HS-5 (cell line): ENCODE measurements at places on chromosomes 13 and 19.

DNA sequence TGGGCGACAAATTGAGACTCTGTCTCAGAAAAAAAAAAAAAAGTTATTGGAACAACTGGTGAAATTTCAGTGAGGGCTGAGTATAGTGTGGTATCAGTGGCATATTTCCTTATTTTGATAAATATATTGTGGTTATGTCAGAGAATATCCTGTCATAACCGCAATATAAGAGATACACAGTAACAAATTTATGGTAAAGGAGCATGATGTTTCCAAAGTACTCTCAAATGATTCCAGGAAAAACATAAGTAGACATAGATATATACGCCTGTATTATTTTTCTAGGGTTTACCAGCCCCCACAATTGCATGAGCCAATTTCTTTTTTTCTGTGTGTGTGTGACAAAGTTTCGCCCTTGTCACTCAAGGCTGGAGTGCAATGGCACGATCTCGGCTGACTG lies 5.7 kb upstream of the C5AR1 start:
- no peak for DNase-seq

DNA sequence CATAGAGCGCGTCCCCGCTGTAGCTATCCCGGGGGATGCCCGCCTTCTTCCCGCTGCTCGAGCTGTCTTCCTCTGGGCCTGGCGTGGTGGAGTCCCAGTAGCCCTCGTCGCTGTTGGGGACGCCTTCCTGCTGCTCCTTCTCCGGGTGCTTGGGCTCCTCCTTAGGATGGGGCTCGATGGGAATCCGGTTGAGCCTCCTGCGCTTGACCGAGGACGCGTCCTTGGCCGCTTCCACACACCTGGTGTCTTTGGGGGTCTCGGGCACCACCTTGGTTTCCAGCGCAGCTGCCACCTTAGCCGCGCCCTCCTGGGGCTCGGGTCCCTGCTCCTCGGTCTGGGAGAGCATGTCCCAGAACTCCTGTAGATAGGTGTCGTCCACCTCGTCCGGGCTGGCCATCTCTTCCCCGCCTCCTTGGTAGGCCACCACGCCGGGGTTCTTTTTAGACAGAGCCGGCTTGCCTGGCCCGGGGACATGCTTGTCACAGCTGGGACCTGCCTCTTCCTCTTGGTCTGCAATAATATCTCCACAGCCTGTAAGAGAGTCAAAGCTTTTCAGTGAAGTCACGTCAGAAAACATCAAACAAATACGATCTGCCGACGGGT lies 2.0 kb downstream of the AMER2 start:
- no peak for DNase-seq

DNA sequence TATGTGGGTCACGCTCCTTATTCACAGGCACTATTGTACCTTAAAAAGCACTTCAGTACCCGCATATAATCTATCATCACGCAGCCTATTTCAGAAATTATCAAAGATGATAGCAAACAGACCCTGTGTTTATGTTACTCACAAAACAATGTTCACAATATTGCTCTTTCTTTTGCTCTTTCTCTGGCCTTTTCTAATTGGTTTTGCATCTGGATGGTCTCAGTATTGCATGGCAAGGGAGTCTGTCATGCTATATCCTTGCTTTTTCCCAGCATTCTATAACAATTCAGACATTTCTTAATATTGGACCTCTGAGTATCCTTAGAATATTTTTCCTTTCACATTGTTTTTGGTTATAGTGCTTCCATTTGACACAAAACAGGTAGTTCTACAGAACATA lies 541.8 kb upstream of the KLF12 start:
- no peak for DNase-seq

- no peak for DNase-seq
Measured at GRCh38 chr19:41442473-41443355, at the start of gene ERICH4. ERICH4 (plus strand) TSS chr19:41443156; CDS start chr19:41443170, 14 bp downstream.

DNA sequence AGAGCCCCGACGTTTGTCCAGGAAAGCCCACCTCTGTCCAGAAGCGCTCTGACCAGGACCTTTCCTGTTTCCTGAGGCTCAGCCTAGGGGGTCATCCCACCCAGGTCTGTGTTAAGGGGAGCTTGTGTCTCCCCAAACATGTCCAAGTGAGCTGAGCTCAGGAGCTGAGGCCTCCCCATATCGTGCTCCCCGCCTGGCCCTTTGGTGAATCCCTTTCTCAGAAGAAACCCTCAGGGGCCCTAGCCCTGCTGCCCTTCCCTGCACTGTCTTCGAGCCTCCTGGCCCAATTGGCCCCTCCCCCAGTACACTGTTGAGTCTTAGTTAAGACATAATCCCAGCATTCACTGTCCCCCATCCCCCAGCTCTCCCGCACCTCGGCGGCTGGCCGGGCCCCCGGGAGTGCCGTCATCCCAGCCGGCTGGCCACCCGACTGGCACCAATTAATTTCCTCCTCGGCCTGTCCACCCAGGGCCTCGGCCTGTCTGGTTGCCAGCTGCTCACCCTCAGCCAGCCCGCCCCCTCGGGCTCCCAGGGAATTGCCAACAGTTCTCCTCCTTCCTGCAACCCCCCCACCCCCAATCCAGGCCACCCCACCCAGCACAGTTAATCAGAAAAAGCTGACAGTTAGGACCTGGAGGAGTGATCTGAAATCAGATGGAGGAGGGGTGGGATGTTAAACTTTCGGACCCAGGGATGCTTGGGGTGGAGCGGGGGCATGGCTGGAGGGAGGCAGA lies 13.6 kb downstream of the IER2 start:
- no peak for DNase-seq

- no peak for DNase-seq
Measured at GRCh38 chr13:78958006-78958405, 299.1 kb upstream of the OBI1 start.

- DNase-seq, result no peak
Measured at GRCh38 chr13:23766939-23767338, 122.3 kb downstream of the MIPEP start.

GRCh38 chr13:20775961-20776360 lies 2.2 kb upstream of the EEF1AKMT1 start:
- no peak for DNase-seq

DNA sequence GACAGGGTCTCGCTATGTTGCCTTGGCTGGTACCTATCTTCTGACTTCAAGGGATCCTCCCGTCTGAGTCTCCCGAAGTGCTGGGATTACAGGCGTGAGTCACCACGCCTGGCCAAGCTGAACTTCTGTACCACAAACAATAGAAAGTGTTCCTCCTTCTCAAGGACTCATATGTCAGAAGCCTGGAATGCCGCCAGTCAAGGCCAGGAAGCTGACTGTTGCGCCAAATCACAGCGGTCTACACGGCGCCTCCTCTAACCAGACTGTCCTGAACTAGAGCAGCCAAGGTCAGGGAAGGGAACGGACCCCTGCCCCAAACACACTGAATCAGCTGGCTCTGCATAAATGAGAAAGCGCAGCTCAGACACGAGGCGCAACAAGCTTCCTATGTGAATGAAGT lies 14.6 kb downstream of the RAB20 start:
- peak; percentile 70 for DNase-seq

GRCh38 chr13:25177012-25177411 lies 4.9 kb upstream of the AMER2 start:
- no peak for DNase-seq

DNA sequence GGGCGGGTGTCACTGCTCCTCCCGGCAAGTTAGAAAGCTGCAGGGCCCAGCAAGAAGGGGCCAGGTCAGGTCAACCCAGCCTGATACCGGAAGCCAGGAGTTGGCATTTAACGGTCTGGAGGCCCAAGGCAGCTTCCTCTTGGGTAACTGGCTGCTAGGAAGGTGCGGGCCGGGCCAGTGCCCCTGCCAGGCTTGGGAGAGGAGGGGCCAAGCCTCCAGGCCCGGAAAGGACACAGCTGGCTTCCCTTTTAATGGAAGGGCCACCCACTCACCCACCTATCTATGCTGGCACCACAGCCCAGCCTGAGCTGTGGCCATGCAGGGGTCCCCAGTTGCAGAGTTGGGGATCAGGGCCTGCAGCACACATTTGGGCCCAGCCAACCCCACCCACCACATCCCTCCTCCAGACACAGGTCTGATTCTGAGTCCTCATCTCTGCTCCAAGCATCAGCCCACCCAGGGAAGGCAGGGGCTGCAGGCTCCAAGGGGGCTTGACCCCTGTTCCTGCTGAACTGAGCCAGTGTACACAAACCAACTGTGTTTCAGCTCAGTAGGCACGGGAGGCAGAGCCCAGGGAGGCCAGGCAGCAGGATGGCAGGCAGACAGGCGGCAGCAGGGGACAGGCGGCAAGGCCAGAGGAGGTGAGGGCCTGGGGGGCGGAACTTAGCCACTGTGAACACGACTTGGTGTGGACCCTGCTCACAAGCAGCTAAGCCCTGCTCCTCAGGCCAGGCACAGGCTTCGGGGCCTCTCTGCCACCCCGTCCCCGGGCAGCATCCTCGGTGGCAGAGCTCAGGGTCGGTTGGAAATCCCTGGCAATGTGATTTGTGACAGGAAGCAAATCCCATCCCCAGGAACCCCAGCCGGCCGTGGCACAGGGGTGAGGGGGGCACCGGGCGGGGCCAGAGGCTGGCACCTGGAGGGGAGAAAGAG lies 40.8 kb downstream of the ZSWIM4 start:
- DNase-seq, result no peak

GRCh38 chr13:66509175-66509574 lies 721.0 kb downstream of the PCDH9 start:
- no peak for DNase-seq

DNA sequence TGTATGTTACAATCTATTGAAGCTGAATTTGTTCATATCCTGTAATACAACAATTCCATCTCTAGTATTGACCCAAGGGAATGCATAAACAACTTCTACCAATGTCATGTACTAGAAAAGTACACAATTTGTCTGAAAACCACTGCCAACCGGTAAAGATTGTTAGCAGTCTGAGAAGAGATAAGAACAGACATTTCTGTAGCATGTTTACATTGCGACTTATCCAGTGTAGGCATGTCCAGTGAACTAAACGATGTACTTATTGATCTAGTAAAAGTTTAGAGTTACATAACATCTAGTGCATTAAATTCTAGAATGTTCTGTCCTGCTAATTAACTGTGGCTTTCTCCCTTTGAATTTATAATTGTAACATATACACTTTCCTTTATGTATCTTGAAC lies 425.9 kb downstream of the SLITRK6 start:
- no peak for DNase-seq

- no peak for DNase-seq
Measured at GRCh38 chr19:14428882-14429416, 4.2 kb upstream of the PKN1 start.

DNA sequence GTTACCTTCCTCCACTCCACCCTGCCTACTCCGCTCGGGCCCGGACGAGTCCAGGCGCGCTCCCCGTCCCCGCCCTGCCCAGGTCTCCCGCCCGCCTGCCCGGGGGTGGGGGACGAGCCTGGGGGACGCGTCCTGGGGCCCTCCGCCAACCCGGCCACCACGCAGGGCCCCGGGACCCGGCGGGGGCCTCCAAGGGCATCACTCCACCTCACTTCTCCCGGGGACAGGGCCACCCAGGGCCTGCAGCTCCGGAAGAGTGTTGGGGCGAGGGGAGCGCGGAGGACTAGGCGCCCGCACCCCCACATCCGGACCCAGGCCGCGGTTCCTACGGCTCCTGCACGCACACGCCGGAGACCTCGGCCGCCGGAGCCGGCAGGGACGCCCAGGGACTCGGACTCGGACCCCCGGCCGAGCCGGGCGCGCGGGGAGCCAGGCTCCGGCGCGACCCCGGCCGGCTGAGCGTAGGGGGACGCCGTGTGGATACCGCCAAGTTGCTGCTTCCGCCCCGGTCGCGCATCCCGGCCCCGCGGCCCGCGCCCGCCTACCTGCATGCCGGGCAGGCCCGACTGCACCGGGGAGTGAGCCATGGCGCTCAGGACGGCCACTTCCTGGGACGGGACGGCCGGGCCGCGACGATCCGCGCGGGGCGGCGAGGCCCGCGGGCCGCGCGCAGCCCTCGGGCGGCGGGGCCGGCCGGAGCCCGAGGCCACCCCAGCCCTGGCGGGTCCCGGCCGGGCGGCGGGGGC lies 534 bp downstream of the STK24 start:
- DNase-seq, result no peak

DNA sequence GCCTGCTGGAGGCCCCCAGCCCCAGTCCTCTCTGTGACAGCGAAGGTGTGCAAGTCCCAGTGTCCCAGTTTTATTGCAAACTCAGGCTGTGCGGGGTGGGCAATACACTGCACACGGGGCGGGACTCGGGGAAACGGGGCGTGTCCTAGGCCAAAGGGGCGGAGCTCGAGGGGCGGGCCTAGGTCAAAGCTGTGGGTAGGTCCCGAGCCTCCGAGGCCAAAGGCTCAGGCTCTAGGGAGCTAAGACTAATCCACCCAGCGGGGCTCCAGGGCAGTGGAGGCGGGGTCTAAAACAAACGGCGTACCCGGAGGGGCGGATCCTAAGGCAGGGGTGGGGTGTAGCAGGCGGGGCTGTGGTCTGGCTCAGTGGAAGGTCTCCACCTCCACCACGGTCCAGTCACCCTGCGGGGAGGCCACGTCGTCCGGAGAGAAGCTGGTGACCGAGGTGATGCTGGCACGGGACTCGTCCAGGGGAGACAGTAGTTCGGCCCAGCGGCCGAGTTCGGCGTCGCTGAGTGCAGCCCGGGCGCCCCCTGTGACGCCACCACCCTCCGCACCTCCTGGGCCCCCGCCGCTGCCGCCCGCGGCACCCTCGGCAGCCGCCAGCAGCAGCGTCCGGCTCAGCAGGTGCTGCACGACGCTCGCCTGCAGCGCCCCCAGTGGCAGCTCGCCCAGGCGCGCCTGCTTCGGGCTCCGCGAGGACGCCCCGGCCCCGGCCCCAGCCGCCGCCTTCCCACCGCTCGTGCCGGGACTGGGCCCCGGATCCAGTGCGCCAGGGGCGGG lies 5.3 kb downstream of the PRR36 start:
- no peak for DNase-seq

GRCh38 chr19:18657590-18658365 lies 20.9 kb downstream of the KLHL26 start:
- no peak for DNase-seq

GRCh38 chr19:6514089-6514488 lies 12.0 kb upstream of the TUBB4A start:
- no peak for DNase-seq

GRCh38 chr19:31534786-31535657 lies 185.8 kb upstream of the TSHZ3 start:
- no peak for DNase-seq

DNA sequence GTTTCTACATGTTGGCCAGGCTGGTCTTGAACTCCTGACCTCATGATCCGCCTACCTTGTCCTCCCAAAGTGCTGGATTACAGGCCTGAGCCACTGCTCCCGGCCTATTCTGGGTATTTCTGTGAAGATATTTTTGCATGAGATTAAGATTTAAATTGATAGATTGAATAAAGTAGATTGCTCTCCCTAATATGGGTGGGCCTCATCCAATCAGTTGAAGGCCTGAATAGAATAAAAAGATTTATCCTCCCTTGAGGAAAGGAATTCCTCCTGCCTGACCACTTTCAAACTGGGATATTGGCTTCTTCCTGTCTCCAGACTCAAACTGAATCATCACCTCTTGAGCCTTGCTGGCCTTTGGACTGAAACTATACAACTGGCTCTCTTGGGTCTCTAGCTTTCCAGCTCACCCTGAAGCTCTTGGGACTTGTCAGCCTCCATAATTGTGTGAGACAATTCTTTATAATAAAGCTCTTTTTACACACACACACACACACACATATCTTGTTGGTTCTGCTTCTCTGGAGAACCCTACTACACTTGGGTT lies 36.1 kb upstream of the CXCL17 start:
- DNase-seq, result no peak
